Activated naive CD8-positive, alpha-beta T cell treated with anti-CD3 and anti-CD28 coated beads, Interleukin-2, amount 50 U/mL, for 16 hours (primary cell): ENCODE measurements at places on chromosomes 5 and 9.

GRCh38 chr5:102959055-102959454 lies 160.9 kb downstream of the GIN1 start:
- DNase-seq: no peak

GRCh38 chr9:130138171-130138653 lies 34.0 kb upstream of the NCS1 start:
- no peak for DNase-seq

DNA sequence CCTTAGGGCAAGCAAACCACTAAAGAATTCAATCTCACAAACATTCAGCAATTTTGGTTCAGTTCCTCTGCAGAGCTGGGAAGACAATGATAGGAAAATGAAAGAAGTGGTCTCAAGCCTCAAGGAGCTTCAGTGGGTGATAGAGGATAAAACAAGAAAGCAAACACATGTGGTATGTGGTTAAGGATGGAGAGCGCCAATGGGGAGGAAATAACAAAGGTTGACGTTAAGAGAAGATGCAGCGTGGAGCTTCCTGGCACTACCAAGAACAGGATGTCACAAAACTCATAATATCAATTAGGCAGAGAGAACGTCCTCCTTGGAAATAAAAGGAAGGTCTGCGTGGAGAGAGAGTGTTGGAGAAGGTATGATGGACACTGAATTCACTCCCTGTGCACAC lies 411.4 kb upstream of the DAP start:
- no peak for DNase-seq

GRCh38 chr9:87760529-87760928 lies 34.6 kb downstream of the CTSL start:
- DNase-seq: no peak
